WTC11 (cell line): ENCODE measurements at places on chromosomes 7 and 10.
A peak's percentile ranks its signal among the peaks of the same experiment; 100 is the strongest.

GRCh38 chr7:133784486-133785001, 342.6 kb upstream of the LRGUK start:
- no peaks in the 10 kb centered on the region; the same call in 1 of the 2 replicates for H3K4me1 ChIP-seq
- no peak for DNase-seq
- H3K36me3 ChIP-seq: peaks cover 3% of the 10 kb centered on the region

DNA sequence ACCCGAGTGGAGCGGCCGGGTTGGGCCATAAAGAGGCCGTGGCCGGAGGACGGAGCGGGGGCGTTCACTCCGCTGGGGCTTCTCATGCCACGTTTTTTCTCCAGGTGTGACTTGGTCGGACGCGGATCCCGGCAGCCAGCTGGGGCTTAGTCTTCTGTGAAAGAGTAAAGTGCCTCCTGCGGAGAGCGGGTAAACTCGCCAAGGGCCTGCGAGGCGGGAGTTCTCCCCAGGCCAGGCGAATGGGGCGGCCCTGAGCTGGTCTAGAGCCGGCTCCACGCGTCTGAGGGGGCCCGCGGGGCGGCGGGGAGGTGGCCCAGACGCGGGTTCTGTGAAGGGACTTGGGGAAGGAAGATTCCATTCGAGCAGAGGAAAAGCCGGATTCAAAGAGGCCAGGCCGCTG, 86.3 kb upstream of the VIPR2 start:
- H3K4me1 ChIP-seq: 0 out of 2 replicates have a peak, but pooled peaks cover 4% of the 10 kb centered on the region
- H3K36me3 ChIP-seq: no peaks in the 10 kb centered on the region
- peak; percentile 16 for DNase-seq
- no peaks in the 10 kb centered on the region for H3K27me3 ChIP-seq
- no peak overlapping the region for H3K27ac ChIP-seq

- DNase-seq: no peak
- no peak overlapping the region for H3K4me3 ChIP-seq
- no peak overlapping the region for H3K27ac ChIP-seq
- H3K4me1 ChIP-seq: no peaks in the 10 kb centered on the region
- no peaks in the 10 kb centered on the region for H3K27me3 ChIP-seq
These were observed 991.4 kb downstream of the CCSER2 start for GRCh38 chr10:85319826-85320225.

DNA sequence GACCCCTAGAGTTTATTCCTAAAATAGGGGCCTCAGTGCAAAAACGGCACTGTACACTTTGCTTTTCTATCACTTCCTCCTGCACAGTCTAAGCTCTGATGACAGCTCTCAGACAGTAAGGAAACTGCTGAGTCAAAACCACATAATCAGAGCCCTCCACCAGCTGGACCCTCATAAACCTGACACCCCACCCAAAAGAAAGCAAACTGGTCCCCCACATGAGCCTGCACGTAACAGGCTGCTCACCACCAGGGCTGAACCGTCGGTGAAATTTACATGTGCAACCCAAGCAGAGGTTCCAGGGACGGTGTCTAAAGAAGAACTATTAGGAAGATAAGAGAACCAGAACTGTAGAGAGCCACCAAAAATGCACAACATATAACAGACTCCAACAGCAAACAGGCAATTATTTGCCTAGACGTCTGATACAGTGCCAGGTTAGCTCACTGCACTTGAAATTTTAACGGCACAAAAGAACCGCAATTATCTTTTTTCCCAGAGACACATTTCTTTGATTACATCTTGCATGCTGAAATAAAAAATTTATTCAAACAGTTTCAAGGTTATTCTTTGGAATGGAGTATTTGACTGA, 19.6 kb downstream of the SGMS1 start:
- H3K27ac ChIP-seq: peak overlapping the region; percentile 36; the same call in 1 of the 2 replicates
- H3K36me3 ChIP-seq: no peaks in the 10 kb centered on the region
- H3K4me3 ChIP-seq: no peak overlapping the region

GRCh38 chr10:129465796-129466702, 992 bp upstream of the MGMT start:
- no peak overlapping the region for H3K27ac ChIP-seq
- no peak for DNase-seq
- 0 out of 2 replicates have a peak, but pooled peaks cover 2% of the 10 kb centered on the region for H3K36me3 ChIP-seq
- peak overlapping the region; percentile 33; the same call in 1 of the 2 replicates for H3K4me3 ChIP-seq
- peaks cover 12% of the 10 kb centered on the region for H3K27me3 ChIP-seq
- H3K4me1 ChIP-seq: peaks cover 16% of the 10 kb centered on the region
